ENCODE measurements at places on chromosomes 2 and 18.

GRCh38 chr2:144324446-144325045, 195.4 kb downstream of the ZEB2 start:
- DNase-seq = no peak

DNA sequence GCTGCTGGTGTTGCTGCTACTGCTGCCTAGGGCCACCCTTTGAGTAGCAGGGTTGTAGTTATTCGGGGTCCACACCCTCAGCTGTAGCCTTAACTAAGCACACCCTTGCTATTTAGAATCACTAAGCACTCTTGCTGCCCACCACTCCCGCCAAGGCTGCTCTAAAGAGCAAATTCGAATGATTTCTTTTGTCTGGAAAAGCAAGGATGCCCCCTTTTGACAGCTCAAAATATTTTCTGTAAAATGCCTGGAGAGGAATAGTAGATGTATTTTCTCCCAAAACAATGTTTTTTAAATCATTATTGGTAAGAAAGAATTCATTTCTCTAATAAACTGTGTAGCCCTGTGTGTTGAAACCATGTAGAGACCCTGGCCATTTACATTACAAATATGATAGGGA, 80.8 kb upstream of the PAPOLG start:
- no peak for DNase-seq

GRCh38 chr2:108988796-108989713, at the start of gene EDAR:
Gene EDAR (minus strand): TSS chr2:108989220. CDS start chr2:108931014, 58,206 bp downstream.
- DNase-seq = peak; percentile 16

DNA sequence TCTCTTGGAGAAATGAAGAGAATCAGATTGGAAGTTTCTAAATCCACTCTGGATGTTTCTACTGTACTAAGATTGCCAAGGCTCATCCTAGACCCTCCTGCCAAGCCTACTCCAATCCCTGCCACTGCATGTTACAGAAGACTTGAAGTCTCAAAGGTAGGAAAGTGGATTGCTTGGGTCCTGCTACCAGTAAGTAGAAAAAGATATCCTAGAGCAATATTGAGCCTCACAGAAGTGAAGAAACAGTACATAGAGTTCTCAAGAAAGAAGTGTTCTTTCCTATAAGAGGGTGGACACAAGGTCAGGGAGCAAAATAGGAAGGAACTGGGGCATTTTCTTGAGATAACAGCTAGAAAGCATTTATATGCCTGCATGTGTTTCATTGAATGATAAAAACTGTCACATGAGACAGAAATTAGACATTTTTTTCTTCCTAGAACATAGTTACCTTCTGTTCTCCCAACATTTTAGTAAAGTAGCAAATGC, 232.9 kb downstream of the RBM43 start:
- DNase-seq = no peak

- DNase-seq = no peak
These were observed 63.0 kb downstream of the REEP1 start for GRCh38 chr2:86274265-86274917.

DNA sequence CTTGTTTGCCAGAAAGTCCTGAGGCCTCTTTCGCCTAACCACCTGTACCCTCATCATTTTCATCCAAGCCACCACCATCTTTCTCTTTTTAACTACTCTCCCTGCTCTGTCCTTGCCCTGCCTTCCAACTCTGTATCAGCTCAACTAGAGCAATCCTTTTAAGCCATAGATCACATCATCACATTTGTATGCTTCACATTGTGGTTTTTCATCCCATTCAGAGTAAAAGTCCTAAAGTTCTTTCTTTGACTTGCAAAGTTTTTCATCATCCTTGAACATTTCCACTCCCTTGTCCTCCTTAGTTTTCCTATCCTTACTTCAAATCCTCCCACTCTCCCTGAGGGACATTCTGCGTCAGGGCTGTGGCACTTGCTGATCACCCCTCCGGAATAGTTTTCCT, 73.9 kb downstream of the SLC39A10 start:
- DNase-seq = no peak

GRCh38 chr18:55421615-55422419, 166.2 kb downstream of the TCF4 start:
- DNase-seq = peak; percentile 34

DNA sequence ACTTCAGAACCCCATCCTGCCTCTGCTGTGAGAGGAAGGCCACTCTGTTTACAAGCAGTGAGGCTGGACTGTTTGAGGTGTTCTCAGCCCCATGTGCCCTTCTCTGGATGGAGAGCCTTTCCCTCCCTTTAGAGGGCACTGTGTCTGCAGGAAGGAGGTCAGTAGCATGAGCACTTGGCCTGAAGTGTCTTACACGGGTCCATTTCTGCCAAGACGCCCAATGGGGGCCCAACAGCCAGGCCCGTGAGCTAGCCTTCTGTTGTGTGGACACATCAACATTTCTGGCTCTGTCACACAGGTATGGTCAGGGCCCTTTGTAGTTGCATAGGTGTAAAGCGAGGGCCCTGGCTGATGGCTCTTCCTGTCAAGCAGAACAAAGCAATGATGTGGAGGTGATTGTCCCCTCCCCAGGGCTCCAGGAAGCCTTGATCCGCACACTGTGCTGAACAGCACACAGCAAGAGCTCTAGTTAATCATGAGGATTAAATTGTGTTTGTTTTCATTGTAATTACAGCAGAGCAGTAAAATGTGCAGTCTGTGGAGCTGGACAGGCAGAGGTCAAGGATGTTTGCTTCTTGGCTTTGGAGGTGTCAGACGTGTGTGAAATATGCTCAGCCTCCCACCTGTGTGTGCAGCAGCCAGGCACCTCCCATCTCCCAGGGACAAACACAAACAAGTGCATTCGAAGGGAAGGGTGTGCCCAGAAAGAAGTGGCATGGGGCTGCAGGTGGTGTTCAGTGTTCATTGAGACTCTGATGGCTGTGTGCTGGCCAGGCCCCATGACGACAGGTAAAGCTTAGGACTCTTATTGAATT, 132.1 kb downstream of the SH3RF3 start:
- DNase-seq = no peak

DNA sequence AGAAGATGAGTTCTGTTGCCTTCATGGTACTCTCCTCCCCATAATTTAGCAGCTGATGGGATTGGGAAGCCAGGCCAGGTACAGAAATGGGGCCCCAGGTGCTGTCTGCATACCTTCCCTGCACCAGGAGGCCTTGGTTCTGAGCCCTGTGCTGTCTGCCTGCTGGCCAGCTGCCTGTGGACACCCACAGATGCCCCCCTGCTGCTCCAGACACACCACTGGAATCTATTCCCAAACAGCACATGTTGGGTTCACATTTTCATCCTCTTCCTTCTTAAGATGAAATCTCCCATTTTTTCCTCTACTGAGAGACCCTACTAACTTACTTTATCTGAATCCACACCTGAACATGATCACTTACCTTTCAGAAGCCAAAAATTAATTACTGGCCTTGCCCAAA, 152.0 kb upstream of the CCDC68 start:
- DNase-seq = no peak
